Stimulated activated memory B cell treated with anti-CD40 and anti-IgM and Interleukin-4, amounts not matched to agents 10 μg/mL and 1 μg/mL and 100 μg/mL, for 72 hours (primary cell): ENCODE measurements at places on chromosomes 5 and 9.

DNA sequence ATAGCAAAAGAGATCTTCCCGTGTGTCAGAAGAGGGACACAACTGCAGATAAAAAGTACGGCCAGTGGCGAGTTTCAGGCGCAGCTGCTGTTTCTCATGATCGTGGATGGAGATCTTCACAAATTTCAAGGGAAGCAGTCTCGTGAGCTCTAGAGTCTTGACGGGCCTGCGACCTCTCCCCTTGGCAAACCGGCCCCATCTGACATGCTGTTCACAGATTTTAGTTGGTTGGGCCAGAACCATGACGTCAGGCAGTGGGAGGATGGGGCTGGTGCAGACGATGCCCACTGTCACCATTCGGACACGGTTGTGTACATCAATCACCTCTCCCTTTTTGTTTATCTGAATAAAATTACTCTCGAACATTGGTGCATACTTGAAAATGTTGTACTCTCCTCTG is 396 bp downstream of the GARIN3 start:
- no peak for ATAC-seq

GRCh38 chr5:150113047-150113744 is 26.8 kb upstream of the CSF1R start:
- ATAC-seq: no peak

DNA sequence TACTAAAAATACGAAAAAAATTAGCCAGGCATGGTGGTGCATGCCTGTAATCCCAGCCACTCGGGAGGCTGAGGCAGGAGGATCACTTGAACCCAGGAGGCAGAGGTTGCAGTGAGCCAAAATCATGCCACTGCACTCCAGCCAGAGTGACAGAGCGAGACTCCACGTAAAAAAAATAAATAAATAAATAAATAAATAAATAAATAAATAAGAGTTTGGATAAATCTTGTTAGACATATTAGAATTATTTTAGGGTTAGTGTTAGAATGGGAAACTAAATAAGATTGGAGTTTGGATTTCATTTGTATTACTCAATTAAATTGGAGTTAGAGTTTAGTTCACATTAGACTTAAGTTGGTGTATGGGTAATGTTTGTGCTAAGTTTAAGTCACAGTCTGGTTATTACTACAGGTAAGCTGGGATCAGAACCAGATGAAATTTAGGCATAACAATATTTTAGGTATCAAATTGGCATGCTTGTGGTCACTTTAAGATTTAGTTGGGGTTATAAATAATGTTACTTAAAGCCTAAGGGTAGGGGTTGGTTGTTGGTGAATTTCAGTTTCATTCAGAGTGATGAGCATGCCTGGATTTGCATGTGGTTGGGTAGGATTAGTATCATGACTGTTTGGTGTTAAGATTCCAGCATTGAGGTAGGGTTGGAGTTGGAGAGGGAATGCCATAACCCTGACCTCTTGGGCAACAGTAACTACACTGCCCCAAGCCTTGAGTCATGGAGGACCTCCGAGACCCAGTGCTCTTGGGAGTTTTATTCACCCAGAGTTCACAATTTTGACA is 3.3 kb downstream of the OR5C1 start:
- ATAC-seq: no peak

DNA sequence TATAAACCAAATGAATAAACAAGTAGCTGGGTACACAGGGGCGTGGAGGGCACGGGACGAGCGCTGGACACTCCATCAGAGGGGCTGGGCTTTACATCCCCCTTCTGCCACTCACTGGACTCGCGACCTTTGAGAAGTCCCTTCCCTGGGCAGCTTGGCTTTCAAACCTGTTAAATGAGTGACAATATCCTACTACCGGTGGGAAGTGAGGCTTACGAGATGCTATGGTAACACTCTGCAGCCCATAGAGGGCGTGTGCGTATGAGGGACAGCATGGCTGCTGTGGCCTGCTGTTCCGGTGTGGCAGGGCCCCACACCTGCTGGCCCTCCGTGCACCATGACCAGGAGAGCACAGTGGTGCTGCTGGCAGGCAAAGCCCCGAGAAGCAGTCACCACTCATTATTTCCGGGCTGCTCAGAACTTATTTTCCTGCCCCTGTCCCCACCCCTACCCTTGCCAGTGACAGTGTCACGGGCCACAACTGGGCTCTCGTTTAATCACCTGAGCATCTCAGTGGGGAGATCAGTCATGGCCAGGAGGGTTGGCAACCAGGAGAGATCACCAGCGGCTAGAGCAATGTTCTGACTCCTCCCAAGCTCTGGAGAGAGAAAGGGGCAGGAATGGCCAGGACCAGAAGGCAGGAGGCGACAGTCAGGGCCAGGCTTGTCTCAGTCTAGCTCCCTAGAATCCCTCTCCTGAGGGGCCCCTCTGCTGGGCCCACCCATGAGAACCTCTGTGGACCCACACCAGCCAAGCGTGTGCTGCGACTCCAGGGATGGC is 10.5 kb downstream of the CLTB start:
- ATAC-seq: no peak

DNA sequence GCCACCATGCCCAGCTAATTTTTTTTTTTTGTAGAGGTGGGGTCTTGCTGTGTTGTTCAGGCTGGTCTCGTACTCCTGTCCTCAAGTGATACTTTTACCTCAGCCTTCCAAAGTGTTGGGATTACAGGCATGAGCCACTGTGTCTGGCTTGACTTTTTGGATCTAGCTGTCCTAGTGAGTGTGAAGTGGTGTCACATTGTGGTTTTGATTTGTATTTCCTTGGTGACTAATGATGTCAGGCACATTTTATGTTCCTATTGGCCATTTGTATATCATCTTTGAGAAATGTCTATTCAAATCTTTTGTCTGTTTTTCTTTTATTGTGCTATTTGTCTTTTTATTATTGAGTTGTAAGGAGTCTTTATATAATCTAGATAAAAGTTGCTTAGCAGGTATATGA is 53.5 kb upstream of the MCCC2 start:
- ATAC-seq: no peak

- ATAC-seq: no peak
Observed at GRCh38 chr5:149130121-149130914, 11.0 kb upstream of the ABLIM3 start.

GRCh38 chr9:130041648-130042405 is 1.2 kb downstream of the FNBP1 start:
- ATAC-seq: no peak

DNA sequence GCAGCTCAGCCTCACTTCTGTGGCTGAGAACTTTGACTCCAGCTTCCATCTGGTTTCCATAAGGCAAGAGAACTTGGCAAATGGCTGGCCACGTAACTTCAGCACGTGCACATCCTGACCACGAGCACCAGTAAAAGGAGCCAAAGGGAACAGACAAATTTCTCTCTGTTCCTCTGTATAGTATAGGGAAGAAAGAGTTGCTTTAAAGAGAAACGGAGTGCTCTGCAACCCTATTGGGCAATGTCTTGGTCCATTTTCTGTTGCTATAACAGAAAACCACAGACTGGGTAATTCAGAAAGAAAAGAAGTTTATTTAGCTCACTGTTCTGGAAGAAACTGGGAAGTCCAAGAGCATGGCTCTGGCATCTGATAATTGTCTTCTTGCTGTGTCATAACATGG is 558.7 kb downstream of the ACTL7B start:
- no peak for ATAC-seq

DNA sequence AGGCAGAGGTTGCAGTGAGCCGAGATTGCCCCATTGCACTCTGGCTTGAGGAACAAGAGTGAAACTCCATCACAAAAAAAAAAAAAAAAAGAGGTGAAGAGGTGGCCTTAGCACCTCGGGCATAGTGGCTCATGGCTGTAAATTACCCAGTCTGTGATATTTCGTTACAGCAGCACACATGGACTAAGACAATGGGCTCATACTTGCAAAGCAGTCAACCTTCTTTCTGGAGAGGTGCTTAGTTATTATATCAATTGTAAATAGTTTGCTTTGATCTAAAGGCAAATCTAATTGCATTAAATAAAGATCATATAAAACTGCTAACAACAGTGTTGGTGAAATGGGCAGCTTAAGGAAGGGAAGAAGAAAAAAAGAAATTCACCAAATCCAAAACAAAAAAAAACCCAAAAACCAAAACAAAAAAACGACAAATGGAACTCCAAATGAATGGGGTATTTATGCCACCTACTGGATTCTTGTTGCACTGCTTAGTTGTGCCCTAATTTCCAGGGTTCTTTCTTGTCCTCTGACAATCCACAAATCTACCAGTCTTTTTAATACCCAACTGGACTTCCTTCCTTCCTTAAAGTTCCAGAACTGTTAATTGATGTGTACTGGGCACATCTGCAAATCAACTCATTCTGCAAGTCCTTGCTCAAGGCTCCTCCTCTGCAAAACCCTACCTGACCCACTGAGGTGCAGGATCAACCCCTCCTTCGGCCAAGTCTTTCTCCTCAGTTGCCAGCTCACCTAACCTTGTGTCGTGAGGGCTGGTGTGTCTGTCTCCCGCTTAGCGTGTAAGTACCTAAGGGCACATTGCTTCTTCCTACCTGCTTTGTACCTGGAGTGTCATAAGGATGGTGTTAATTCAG is 35.0 kb upstream of the DMRT1 start:
- ATAC-seq: no peak

GRCh38 chr9:6692881-6693361 is 47.4 kb upstream of the GLDC start:
- peak; percentile 59 for ATAC-seq

DNA sequence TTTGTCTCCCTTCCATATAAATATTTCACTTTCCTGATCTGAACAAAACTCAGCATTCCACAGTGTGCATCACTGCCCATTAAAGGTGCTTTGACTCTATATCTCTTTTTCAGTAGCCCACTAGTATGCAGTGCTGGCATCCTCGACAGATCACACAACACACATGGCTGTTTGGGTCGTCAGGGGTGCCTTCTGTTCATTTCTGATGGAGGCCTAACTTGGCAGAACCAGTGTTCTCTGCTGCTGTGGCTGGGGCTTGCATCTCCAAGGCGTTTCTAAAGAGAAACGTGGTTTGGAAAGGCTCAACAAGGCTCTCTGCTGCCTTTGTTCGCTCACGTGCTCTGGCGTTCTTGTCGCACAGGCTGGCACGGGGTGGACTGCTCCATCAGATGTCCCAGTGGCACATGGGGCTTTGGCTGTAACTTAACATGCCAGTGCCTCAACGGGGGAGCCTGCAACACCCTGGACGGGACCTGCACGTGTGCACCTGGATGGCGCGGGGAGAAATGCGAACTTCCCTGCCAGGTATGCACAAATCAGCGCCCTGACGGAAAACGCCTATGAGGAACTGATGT is 97.7 kb upstream of the PRRC1 start:
- ATAC-seq: no peak

DNA sequence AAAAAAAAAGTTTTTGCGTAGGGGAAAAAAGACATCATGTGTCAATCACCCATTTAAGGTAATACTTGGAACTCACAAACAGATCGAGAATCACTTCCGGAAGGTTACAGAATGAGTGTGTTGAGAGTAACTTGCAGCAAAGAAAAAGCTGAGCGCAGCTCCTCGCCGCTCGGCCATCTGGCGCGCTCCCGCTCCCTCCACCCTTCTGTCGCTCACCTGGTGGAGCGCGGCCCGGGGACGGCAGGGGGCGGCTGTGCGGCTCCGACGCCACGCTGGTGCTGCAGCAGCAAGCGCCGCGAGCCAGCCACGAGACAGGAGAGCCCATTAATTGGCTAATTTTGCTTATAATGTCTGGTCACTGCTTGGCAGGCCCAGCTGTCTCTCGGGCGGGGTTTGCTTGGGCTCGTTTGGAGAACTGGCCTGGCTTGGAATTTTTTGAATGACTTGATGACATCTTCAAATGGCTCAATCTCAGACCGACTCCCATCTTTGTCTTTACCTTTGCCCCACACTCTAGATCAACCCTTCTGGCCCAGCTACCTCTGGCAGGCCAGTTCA is 601.8 kb downstream of the CCDC171 start:
- ATAC-seq: peak; percentile 27

- ATAC-seq: no peak
Observed at GRCh38 chr5:468401-468800, 25.4 kb downstream of the EXOC3 start.

DNA sequence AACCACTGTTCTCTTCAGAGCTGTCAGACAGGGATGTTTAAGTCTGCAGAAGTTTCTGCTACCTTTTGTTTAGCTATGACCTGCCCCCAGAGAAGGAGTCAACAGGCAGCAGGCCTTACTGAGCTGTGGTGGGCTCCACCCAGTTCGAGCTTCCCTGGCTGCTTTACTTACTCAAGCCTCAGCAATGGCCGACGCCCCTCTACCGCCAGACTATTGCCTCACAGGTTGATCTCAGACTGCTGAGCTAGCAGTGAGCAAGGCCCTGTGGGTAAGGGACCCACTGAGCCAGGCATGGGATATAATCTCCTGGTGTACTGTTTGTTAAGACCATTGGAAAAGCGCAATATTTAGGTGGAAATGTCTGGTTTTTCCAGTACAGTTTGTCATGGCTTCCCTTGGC is 229.6 kb downstream of the TMEM167A start:
- no peak for ATAC-seq
